GM23248 (cell line): ENCODE measurements at places on chromosomes 7 and 10.

GRCh38 chr7:17234030-17234397 lies 64.4 kb upstream of the AHR start:
- peak; percentile 29 for DNase-seq

DNA sequence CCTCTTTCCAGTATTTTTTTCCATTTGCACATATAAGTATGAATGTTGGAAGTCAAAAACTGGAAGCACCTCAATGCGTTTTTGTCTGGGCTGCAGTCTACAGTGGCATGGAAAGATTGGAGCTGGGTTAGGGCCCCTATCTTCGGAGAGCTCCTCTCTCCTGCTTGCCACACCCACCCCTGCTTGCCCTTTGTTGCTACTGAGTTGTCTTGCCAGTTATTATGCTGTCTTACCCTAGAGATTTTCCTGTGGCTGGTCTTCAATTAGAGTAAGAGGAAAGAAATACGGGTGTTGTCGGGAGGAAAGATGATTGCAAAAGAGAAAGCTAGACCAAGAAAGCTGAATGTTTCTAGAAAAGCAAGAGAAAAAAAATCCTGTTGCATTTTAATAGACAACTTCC lies 228.9 kb upstream of the CELF2 start:
- peak; percentile 21 for DNase-seq

- DNase-seq: peak; percentile 68
Observed at GRCh38 chr10:60425392-60426110, 35.9 kb upstream of the ANK3 start.

DNA sequence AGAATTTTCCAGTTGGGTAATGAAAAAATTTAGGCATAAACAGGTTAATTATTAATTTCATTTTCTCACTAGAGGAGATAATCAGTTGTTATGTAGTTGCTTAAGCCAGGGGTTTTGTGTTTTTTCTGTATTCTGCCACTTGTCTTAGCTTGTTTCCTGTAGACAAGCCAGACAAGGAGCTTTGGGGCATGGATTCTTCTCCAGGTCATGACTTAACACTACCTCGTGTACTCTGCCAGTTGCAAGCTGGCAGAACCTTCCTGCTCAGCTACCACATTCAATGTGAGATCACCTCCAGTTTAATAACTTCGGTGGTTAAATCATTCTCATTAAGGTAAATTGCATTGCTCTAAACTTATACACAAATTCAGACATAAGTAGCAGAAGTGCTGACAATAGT lies 1.8 kb downstream of the CCM2 start:
- no peak for DNase-seq

- DNase-seq: no peak
Observed at GRCh38 chr10:125014086-125014830, 72.3 kb downstream of the ZRANB1 start.

DNA sequence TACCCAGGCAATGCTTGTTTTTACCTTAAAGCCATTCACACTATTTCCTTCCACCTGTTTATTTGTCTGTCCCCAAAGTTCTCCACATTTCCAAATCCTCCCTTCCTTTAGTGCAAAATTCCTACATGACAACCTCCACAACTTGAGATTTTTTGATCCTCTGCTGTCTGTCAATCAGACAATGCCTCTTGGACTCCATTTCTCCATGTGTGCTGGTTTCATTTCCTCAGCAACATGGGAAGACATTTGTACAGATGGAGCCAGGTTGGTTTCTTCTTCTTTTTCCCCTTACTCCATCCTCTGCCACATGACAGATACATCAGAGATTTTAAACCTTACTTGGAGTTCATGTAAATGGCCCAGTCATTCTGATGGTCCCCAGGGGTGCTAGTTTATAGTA lies 19.1 kb upstream of the GIMAP2 start:
- no peak for DNase-seq

DNA sequence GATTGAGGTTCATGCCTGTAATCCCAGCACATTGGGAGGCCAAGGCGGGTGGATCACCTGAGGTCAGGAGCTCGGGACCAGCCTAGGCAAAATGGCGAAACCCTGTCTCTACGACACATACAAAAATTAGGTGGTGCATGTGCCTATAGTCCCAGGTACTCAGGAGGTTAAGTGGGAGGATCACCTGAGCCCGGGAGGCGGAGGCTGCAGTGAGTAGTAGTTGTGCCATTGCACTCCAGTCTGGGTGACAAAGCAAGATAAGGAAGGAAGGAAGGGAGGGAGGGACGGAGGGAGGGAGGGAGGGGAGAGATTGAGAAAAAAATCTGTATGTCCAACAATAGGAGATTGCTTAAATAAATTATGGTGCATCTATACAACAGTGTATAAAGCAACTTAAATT lies 13.2 kb downstream of the TLL2 start:
- no peak for DNase-seq

DNA sequence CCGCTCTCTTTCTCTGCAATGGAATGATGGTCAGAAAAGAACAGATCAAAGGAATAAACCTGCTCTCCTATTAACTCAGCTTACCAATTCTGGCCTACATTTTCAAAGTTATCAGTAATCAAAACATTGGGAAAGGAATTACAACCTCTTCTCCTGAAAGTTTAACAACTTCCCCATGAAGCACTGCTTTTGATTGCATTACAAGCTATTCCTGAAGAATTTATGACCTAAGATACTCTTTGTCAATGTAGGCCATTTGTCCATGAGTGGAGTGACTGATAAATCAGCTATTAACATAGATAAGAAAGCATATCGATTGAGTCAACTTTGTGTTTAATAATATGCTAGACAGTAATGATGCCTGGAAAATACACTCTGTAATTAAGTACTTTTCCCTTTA lies 271.7 kb upstream of the C7orf33 start:
- no peak for DNase-seq

DNA sequence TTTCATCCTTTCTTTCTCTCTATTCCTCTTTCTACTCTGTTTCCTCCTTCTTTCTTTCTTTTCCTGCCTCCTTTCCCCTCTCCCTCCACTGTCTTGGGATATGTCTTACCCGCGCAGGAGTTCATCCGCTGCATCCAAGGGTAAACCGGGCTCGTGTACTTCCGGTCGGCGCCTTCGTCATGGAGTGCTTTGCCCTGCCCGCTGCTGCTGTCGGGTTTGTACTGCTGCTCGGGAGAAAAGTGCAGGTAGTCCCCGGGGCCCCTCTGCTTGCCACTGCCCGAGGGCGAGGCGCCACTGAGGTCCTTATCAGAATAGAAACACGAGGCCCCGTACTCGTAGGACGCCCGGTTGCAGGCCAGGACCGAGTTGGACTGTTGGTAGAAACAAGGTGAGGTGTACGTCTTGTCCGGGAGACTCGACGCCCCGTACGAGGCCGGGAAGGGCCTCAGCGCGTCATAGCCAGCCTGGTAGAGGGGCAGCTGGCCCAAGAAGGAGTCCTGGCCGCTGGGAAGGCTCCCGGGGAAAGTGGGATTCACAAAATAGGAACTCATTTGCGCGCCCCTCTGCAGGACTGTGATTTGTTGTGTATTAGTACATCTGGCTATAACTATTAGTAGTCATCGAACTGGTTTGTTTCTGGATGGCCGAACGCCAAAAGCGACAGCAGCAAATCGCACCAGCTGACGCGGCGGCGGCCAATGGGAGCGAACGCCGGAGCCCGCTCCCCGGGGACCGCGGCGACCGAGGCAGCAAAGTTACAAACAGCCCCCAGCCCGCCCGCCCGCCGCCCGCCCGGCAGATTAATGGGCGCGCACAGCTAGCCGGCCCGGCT lies at the start of gene HOXA6:
Gene HOXA6 (minus strand): TSS at position 576 of the 832 bp plus-strand sequence. CDS start 25 bp downstream, at position 551.
- DNase-seq: peak; percentile 72

DNA sequence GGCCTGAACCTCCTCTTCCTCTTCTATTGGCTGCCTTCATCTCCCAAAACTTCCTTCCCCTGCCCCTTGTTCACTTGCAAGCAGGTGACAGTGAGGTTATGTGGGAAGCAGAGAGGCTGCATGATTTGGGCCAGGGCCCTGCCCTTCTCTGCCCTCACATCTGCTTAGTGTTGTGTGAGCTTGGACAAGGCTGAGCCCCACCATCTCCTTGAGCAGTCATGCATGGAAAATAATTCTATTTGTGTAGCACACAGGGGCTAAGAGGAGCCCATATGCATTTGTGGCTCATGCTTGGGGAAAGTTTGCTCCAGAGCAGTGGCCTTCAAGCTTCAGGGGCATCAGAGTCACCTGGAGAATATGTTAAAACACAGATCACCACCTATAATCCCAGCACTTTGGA lies 26.8 kb upstream of the AQP1 start:
- no peak for DNase-seq

DNA sequence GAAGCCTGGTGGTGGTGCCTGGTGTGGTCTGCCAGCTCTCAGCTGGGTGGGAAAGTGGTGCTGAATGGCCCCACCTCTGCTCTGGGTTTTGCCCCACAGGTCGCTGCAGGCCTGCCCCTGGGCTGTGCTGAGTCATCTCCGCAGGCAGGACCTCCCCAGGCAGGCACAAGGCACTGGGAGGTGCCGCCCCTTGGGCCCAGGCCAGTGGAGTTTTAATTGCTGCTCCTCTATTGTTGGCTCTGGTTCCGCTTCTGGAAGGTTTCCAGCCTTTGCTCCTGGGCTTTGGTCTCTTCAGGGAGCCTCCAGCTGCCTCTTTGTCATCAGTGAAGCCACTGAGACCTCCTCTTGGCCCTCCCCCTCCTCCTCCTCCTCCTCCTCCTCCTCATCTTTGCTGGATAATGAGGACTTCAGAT lies 180.3 kb upstream of the GRB10 start:
- peak; percentile 42 for DNase-seq

DNA sequence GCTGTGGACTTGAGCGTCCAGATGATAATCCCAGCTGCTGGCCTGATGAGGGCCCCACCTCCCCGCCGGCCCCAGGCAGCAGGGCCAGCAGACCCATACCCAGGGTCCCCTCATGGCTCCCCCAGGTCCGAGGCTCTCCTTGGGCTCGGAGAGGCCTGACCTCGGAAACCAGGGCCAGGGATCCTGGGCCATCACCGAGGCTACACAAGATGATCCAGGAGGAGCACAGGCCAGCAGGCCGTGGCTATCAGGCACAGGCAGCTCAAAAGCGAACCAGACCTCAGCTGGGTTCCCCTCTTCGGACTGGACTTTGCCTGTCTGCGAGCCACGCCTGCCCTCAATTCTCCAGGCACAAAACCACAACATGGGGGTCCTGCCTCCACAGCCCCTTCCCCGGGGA lies 17.4 kb downstream of the PDGFA start:
- DNase-seq: no peak

DNA sequence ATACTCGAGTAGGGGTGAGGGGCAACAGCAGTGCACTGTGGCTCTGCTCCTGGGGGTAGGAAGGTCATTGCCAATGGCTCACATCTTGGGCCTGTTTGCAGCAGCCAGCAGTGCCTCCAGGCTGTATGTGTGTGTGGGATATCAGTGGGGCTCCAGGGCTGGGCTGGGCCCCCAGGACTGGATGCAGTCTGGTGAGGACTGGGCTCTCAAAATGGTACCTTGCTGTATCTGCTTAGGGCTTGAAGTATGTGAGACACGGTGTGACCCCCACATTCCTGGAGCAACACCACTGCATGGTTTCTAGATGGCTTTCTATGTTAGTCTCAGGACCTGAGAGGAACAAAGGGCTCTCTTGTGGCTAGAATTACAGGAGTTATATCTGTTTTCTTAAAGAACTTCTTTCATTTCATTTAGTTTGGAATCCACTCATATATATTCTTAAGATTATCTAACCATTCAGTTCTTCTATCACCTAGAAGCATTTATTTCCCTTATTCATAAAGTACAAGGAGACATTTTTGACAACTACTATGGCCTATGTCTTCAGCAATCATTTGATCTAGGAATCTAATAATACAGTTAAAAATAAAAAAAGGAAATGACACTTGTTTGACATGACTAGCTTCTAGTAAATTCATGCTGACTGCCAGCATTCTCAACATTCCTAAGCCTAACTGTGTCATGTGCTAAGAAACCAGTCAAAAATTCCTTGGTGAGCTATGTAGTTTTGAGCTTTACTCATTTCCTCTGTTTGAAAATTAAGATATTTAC lies 443.2 kb upstream of the SEMA3A start:
- DNase-seq: peak; percentile 89

- DNase-seq: no peak
Observed at GRCh38 chr10:5904227-5904626, 14.2 kb downstream of the FBH1 start.

GRCh38 chr10:100886963-100887362 lies 25.8 kb upstream of the SLF2 start:
- no peak for DNase-seq

DNA sequence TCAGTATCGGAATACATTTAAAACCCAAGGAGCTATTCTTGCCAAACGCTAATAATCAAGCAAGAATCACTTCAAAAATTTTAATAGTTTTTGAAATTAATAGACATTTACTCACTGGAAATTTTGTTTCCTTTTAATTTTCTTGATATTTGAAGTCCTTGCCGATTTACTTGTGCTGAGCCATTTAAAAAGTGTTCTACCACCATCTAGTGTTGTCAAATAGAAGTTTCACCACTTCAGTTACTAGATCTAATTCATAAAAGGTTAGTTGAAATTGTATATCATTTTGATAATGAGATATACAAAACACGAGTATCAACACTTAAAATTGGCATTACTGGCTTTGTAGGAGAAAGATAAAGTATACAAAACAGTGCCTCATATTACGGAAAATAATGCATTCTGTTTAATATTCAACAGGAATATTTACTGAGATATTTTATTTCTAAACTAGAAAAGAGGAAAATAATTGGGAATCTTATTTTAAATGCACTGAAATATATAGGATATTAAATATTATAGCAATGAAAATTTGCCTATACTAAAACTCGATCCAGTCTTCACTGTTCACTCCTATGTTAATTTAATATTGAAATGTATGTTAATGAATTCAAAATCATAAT lies 664.8 kb upstream of the SEMA3D start:
- DNase-seq: peak; percentile 70

GRCh38 chr10:100782461-100783244 lies 37.3 kb downstream of the PAX2 start:
- DNase-seq: no peak

- no peak for DNase-seq
Observed at GRCh38 chr7:3067606-3068380, 24.1 kb upstream of the CARD11 start.

GRCh38 chr7:131329176-131329570 lies 1.5 kb downstream of the MKLN1 start:
- peak; percentile 37 for DNase-seq

DNA sequence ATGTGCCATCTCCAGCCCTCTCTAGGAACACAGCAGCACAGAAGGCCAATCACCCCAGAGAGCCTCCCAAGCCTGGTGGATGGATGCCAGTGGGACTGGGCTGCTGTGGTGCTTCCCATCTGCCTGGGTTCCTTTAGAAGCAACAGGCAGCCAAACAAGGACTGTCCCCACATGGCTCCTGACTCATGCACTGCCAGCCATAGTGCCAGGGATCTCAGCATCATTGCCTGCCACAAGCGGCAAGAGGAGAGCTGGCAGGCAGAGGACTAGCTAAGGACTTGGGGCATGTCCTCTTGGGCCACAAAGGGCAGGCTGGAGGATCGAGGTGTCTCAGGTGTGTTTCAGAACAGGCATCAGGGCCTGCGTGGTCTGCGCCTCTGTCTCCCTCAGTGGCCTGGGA lies 23.4 kb upstream of the FIGNL1 start:
- no peak for DNase-seq

DNA sequence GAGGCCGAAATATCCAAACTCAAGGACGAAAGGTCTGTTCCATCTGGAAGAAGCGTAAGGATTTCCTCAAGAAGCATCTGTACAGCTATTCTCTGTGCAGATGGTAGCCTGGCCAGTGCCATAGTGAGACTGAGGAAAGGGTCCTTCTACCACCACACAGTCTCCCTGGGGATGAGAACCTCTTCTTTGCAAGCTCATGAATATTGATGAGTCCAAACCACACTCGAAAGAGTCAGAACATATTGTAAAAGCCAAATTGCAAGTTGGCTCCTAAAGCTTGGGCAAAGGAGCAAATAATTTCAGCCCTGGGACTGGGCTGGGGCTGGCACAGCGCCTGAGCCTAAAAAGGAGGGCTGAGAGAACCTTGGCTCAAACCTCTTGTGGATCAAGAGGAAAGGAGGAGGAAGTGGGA lies 66.1 kb upstream of the PIP4K2A start:
- DNase-seq: no peak
